ENCODE measurements at places on chromosomes 4 and X.

GRCh38 chr4:4856071-4857000 is 3.1 kb upstream of the MSX1 start:
- DNase-seq: no peak

DNA sequence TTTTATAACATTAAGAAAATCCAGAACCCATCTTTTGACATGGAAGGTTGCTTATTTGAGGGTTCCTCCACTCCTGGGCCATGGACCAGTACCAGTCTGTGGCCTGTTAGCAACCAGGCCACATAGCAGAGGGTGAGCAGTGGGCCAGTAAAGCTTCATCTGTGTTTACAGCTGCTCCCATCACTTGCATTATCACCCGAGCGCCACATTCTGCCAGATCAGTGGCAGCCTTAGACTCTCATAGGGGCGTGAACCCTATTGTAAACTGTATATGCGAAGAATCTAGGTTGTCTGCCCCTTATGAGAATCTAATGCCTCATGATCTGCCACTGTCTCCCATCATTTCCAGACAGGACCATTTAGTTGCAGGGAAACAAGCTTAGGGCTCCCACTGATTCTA is 58.6 kb downstream of the NDST4 start:
- DNase-seq: no peak

- DNase-seq: no peak
These were observed 12.8 kb upstream of the TMEM131L start for GRCh38 chr4:153453402-153453801.

- no peak for DNase-seq
These were observed 2.7 kb upstream of the SRPK3 start for GRCh38 chrX:153778181-153778580.

- DNase-seq: no peak
These were observed 177.3 kb downstream of the ARHGAP10 start for GRCh38 chr4:147909225-147909624.

DNA sequence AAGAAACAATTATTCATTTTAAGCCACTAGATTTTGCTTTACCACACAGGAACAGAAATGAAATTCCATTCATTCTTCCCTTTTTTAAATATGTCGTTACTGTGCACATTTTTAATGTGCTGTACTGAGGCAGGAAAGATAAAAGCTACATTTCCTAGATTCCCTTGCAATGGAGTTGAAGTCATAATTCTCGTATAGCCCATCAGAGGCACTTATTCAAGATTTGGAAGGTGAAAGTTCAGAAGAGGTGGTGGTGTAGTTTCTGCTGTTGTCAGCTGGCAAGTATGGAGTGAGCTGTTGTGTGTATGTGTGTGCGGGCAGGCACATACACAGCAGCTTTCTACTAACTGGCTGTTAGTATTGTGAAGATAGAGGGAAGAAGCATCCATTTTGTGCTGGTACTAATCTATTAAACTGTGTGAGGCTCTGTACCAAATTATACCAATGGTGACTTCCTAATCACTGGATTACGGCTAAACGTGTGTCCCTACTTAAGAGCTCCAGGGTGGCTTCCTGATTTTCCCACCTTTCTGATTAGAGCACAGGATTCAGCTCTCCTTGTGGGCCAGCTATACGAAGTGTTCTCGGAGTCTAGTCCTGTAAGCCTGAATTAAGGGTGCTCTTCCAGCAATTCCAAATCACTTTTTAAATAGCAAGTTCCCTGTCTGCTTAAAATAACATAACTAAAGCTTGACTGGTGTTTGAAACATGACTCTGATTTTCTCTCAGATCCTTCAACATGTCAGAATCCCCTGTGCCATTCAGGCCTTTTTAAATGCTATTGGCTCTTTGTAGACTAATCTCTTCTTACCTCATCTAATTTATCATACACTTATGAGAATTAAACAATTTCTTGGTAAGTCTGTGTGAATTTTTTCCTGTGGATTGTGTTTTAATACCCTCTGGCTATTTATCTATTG is 43.8 kb downstream of the PDS5A start:
- DNase-seq: no peak

GRCh38 chr4:41857226-41857641 is 78.0 kb upstream of the TMEM33 start:
- no peak for DNase-seq
